ENCODE measurements at places on chromosomes 5 and 9. TPM values are rescaled to one million over a fixed set of nuclear protein-coding genes. Genes with fewer than 3 reads are reported as not detected.

The DMRT1 gene
- polyA plus RNA-seq = not detected

The SLC36A3 gene
- not detected for polyA plus RNA-seq

The CDKN2A gene
- polyA plus RNA-seq = not detected

The GABRA1 gene
- polyA plus RNA-seq = not detected

The BTNL9 gene
- polyA plus RNA-seq = 1.8 TPM

The TLE4 gene
- polyA plus RNA-seq = 14.3 TPM

The MLANA gene
- polyA plus RNA-seq = not detected

- no peak for DNase-seq
Observed at GRCh38 chr5:138950421-138951031, 75.4 kb upstream of the LRRTM2 start.

DNA sequence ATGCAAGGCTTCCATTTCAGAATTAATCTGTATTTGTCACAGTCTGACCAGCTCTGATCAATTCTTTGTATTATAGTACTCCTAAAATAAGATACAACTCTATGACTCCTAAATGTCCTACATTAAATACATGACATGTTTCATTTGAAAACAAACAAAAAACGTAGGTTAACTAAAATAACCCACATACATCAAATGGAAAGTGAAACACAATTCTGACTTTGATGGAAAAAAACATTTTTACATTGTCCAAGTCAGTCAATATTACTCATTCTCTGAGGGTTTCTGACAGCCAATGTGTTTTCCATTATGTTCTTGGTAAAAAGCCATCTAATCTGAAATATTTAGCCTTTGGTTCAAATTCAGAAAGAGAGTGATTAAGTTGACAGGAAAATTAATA lies 8.7 kb downstream of the HMGCS1 start:
- no peak for DNase-seq

DNA sequence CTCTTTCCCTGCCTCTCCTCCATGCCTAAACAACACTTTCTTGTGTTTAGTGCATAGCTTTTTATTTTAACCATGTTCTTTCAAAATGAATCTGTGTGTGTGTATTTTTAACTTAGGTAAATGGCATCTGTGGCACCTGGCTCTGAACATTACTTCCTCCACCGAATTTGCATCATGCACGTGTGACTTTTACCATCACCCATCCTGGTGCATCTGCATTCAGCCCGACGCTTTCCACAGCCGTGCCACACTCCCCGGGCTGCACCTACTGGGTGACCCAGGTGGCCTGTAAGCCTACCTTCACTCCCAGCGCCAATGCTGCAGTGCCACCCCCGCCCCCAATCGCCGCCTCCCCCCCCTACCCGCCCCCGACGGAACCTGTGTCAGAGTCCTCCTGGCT lies 12.7 kb upstream of the FCN1 start:
- DNase-seq = no peak

DNA sequence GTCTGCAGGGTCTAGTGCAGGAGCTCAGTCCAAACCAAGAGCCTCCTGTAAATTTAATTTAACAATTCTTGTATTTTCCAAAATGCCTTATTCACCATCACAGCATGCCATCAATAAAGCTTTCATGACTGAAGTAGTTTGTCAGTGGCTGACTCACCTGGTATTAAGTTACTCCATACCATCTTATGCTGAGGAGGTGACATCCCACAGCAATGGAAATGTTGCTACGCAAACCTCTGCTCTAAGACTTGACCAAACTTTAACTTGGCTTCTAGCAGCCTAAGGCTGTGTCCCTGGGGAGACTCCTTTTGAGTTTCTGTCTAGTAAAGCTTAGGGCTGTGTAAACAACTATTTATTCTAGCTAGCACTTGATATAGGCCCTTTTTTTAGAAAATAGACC lies 1231.3 kb upstream of the CDH18 start:
- DNase-seq = no peak

DNA sequence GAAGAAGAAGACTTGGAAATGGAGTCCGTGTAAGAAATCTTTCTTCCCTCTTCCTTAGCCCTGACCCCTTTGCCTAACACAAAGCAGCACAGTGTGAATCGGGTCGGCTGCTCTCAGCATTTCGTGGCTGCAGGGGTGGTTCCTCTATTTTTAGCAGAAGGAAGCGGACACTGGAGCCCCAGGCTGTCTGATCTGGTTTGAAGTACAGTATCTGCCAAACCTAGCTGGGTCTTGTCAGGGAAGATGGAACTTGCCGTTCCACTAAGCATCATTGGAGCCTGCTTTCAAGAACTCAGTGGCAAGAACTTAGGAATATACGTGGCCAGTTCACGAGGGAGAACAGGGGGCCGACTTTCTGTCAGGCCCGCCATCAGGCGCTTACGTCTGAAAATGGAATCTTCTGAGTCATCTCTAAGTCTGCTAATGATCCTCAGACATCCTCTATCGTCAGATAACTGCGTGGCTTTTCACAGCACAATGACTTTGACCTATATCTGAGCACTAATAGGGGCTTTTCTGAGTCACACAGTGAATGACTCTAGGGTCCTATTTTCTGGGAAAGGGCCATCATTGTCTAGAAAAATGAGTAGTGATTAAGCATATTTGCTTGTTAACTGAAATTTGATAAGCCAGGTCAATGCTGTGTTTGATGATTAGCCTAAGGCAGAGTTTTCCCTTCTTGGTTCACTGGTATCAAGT lies 43.3 kb upstream of the NCS1 start:
- DNase-seq = no peak

DNA sequence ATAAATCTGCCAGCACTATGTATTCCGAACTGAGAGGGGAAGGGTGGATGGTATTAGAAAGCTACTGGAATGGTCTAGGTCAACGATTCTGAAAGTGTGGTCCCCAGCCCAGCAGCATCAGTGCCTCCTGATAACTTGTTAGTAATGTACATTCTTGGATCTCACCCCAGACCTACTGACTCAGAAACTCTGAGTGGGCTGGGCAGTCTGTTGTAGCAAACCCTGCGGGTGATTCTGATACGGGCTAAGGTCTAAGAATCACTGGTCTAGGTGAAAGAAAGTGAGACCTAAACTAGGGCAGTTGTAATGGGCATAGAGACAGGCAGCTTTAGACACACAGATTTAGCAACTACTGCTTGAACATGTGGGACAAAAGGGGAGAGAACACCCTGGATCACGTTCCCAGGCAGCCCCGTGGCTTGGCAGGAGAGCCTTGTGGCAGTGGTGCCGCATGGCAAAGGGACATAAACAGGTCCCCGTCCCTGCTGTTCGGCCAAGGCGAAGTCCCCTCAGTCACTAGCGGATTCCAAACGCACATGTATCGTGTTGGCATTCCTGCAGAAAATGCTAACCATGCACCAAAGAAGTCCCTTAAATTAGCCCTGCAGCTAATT lies 216.3 kb downstream of the TTLL11 start:
- no peak for DNase-seq

GRCh38 chr5:7871653-7872052 lies 2.7 kb downstream of the MTRR start:
- DNase-seq = no peak

DNA sequence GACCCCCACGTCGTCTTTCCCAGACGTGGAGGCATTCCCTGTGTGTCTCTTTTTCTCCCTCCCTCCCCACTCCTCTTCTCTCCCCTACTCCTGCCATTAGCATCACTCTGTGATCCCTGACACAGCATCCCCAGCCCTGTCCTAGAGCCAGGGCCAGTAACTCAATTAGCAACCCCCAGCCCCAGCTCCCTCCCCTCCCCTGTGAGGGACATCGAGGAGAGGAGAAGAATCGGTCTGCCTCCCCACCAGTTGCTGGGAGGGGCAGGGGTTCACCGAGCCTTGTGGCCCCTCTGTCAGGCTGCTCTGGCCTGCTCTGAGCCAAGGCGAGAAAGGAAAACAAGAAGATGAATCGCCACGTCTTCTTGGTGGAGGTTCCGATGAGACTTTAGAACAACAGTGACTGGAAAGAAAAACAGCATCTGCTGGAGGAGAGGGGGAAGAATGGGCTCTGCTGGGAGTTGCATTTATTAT lies 123.1 kb downstream of the PAPPA start:
- DNase-seq = no peak

DNA sequence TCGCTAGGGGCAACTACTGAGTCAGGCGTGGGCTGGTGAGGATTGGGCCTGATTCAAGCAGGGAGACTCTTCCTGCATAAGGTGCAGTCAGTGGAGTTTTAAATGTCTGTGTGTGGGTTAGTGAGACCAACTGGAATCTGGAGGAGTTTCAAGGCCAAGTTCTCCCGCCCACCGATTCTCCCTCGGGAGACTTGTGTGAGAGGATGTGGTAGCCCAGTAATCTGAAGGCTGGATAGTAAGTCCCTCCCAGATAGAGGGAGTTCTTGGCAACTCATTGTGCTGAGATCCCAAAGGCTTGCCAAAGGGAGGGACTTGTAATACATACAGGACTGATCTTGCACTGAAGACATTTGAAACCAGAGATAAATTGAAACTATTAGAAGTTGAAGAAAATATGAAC lies 51.8 kb downstream of the WDR36 start:
- DNase-seq = no peak

DNA sequence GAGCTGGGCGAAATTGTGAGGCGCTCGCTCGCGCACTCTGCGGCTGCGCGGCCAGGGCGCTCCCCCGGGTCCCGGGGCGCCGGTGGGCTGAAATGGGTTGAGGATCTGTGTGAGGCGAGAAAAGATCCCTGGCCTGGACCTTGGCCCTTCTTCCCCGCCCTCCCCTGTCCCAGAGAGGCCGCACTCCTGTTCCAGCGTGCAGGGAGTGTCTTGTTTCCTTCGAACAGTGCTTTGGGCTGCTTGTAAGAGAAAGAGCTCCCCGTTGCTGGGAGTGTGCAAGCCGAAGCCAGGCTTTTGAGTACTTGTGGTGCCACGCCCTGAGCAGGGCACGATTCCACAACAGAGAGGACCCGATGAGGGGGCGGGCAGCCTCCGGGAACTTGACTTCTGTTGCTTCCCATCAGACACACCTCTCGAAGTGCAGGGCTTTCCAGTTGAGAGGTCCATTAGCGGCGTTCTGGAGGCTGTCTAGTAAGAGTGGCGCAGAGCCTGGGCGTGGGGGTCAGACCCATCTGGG lies 535 bp downstream of the DOLPP1 start:
- DNase-seq = no peak

DNA sequence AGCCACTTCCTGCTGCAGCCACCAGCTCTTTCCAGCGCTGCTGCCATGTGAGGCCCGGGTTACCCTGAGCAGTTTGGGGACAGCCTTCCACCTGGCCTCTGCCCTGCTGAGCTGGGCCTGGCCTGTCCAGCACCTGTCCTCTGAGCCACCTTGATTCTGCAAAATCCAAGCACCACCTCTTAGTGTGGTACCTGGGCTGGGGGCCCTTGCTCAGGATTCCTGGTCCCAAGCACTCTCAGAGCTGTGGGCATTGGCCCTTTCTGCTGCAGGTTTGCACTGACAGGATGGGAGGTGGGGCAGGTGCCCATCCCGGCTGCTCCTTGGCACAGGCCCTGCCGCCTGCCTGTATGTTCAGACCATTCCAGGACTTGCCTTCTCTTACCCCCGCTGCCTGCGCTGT lies 309.2 kb upstream of the IRX4 start:
- no peak for DNase-seq

DNA sequence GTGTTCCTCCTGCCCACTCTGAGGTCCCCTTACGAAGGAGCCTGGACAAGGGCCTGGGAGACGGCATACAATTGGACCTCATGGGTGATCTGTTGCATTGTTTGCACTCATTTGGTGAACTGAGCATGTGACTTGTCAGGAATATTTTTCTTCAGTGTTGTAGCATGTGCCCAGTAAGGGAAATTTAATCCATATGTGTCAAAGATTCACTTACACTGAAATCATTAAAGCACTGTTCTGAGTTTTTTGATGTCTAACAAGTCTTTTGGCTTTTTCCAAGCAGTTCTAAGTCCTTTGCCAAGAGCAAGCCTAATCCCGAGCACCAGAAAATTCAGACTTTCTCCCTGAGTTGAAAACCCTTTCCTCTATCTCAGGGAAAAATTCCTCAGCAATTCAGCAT lies 61.6 kb upstream of the RPS23 start:
- no peak for DNase-seq

DNA sequence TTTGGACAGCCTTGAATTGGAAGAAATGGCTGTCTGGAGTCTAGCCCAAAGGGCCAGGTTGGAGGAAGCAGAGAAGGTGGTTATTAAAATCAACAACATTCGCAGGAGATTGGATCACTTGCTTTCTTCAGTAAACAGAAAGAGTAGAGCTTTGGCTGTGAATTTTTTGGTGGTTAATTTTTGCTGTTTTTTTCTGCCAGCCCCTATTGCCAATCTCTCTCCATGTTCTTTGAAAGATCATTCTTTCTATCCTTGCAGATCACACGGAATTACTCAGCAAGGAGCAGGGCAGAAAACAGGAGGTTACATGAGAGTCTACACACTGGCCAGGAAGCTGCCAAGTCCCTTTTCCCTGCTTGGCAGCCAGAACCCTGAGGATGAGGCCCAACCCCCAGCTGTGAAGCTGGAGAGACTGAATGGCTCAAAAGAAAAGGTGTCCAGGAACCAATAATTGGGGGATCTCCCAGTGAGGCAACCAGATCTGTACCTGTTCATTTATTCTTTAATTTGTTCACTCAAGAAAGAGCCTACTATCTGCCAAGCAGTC lies 13.0 kb downstream of the GLRX start:
- no peak for DNase-seq

DNA sequence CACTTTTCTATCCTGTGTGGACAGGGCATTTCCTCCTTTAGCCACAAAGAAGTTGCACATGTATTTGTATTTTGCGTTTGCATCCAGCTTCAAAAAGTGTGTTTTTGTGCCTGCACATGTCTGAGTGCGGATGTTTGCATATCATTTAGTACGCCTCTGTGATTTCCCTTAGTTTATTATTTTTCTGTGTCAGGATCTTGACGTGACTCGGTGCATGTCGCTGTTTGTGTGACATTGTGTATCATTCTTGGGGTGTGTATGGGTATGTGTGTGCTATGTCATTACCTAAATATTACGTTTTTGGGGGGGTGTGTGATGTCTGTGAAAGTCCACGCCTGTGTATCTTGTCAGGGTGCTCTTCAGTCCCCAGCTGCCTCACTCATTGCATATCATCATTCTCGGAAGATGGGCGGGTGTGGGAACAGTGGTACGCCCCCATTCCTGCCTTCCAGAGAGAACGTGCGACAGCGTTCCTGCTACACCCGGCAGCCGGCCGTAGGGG lies 416 bp upstream of the PAIP2 start:
- DNase-seq = no peak

DNA sequence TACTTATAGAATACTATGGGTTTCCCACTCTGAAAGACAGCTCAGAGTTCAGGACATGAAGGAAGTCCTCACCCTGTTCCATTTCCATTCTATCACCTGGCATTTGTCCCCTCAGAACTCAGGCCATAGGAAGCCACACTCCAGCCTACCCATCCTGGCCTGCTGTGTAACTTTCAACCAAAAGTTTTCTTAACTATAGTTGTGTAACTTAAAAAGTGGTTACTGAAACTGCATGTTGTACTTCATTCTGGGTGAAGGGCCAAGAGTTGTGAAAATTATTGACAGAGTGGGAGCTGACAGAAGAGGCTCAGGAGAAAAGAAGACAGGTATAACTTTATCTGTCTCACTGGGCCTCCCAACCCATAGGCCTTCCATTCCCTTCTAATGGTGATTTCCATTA lies 212.5 kb downstream of the RAB3C start:
- no peak for DNase-seq

DNA sequence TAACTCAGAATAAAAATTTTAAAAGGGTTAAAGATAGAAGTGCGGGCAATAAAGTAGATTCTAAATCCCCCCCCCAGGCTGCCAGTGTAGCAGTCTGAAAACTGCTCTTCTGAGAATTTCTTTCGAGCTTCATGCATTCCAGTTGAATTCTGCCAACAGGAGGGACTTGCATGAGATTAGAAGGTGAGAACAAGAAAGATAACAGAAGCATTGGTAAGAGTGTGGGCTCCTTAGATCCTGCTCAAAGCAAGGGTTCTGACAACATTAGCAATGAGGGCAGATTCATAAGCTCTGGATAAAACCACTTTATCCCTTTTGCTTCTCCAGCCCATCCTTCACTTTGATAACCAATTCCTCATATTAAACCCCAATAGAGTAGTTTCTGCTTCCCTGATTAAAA lies 235.9 kb upstream of the CDH6 start:
- no peak for DNase-seq
